Activated CD4-positive, alpha-beta T cell treated with anti-CD3 and anti-CD28 coated beads, Interleukin-2, amount 50 U/mL, for 24 hours (primary cell): ENCODE measurements at places on chromosomes 7 and 10.

DNA sequence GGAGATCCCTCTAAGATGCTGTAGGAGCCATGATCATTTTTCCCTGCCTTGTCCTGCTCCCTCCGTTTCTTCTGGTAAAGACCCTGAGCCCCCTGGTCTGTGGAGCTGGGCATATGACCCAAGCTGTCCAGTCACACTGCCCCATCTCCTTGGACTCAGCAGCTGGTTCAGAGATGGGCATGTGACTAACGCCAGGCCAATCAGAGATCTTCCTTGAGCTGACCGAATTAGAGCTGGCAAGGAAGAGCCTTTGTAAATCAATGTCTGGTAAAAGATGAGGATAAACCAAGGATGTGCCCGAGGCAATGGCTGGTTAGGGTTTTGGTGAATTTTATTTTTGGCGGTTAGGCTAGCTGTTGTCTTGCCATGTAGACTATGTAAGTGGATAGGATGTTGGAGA, 173.3 kb downstream of the LCOR start:
- no peak for DNase-seq

- DNase-seq, result no peak
Measured at GRCh38 chr7:44678471-44679179, 70.0 kb upstream of the ZMIZ2 start.

- no peak for DNase-seq
Measured at GRCh38 chr7:12567015-12567414, 3.5 kb upstream of the SCIN start.

DNA sequence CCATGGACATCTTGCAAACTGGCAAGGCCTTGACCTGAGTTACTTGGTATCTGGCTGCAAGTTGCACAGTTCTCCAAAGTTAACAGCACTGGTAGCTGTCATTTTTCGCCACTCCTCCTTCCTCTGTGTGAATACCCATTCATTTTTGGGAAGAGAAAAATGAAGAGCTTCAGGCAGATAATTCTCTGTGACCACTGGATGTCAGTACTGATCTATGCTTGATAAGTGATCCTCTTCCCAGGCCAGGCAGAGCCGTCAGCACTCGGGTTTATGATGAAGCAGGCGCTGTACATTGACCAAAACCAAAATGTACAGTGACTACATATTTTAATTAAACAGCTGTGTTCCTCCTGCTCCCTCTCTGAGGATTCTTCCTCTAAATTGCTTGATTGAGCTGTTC, 55.9 kb upstream of the PDZD8 start:
- DNase-seq, result no peak

- DNase-seq, result no peak
Measured at GRCh38 chr10:128476368-128476725, 350.1 kb upstream of the MKI67 start.

DNA sequence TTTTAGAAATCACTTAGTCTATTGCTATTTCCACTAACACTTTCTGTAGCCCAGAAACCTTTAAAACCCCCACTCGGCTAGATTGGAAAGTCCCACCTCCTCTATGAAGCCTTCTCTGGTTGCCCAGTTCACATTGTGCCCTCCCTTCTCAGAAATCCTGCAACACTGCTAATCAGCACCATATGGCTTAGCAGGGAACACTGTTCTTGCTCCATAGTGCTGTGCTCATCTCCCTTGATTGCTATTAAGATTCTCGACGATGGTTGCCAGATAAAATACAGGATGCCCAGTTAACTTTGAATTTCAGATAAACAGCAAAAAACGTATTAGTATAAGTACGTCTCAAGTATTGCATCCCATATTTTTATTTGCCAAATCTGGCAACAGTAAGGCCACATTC, 40.1 kb upstream of the XPNPEP1 start:
- no peak for DNase-seq

DNA sequence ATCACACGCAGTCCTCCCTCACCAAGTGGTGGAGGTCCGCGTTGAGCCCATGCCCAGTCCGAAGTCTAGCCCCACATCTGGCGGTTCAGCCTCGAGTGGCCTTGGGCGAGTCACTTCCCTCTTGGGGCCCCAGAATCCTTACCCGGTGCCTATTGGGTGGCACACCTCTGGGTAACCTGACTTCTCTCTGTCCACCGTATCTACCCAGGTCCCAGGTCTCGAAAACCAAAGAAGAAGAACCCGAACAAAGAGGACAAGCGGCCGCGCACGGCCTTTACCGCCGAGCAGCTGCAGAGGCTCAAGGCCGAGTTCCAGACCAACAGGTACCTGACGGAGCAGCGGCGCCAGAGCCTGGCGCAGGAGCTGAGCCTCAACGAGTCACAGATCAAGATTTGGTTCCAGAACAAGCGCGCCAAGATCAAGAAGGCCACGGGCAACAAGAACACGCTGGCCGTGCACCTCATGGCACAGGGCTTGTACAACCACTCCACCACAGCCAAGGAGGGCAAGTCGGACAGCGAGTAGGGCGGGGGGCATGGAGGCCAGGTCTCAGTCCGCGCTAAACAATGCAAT, 4.3 kb downstream of the EN2 start:
- DNase-seq, result no peak

DNA sequence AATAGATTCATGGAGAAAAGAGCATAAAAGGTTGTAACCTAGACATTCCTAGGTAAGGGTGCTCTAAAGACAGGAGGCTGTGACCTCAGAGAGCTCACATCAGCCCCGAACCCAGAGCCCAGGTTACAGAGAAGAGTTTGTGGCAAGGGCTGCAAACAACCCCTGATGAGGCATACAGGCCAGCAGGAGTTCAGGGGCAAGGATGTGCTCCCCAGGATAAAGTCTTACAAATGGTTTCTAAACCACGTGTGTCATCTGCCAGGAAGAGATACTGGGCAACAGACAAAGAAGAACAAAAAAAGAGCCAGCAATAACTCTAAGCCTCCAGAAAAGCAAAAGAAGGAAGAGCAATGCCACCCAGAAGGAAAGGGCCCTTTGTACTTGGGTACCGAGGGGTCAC, 27.7 kb downstream of the NCAPG2 start:
- no peak for DNase-seq

DNA sequence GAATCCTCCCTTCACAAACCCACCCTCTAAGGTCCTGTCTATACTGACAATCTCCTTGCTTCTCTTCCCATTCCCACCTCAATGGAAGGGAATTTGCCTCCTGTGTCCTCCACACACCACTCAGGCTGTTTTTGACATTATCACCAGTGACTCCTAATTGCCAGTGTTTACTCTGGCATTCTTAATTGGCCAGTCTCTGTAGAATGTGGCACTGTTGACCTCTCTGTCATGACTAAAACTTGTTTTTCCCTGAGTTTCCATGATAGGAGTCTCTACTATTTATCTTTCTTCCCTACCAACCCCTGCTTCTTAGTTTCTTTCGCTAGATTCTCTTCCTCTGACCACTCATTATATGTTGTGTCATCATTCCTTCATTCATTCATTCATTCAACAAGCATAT, 12.1 kb downstream of the SLC16A12 start:
- DNase-seq, result no peak
